A172 (cell line): ENCODE measurements at places on chromosomes 7 and 10.
A peak's percentile ranks its signal among the peaks of the same experiment; 100 is the strongest.

DNA sequence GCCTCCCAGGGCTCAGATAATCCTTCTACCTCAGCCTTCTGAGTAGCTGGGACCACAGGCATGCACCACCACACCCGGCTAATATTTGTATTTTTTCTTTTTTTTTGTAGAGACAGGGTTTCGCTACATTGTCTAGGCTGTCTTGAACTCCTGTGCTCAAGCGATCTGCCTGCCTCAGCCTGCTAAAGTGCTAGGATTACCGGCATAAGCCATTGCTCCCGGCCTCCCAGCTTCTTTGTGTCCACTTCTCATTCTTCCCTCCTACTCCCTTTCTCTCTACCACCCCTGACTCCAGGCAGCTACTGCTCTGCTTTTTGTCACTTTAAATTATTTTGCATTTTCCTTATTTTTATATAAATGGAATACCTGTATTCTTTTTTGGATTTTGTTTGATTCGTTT is 83.4 kb downstream of the PALS2 start:
- DNase-seq: no peak

GRCh38 chr7:120833546-120833945 is 24.4 kb downstream of the TSPAN12 start:
- no peak for DNase-seq

DNA sequence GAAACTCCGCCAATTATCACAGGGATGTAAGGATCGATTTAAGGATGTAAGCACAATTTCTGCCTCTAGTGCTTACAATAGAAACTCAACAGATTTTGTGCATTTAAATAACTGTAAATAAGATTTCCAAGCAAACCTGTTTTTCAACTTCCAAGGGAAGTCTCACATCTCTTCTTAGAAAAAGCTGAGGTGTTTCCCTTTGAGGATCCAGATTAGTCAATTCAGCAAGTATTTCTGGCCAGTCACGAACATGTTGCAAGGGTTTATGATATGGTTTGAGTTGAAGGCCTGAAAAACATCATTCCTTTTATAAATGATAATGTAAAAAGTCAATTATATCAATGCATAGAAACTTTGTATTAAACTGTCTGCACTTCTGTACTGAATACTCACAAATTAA is 23.9 kb downstream of the KRIT1 start:
- no peak for DNase-seq

DNA sequence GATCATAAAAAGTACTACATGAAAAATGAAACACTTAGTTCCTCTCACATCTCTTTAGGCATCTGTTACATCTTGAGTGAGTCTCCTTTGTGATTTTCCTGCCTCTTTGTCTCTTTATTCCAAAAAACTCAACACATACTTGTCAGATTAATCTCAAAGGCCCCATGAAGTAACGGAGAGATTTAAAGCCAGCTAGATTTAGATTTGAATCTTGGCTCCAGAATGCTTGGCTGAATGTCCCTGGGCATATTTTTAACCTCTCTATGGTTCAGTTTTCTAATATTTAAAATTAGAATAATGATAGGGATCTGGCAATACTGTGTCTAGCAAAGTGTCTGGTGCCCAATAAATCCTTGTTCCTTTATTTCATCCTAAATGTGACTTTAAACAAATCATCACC is 140.0 kb downstream of the DGKB start:
- DNase-seq: no peak

- DNase-seq: no peak
Observed at GRCh38 chr7:3164380-3164792, 120.7 kb upstream of the CARD11 start.

GRCh38 chr7:91165006-91165845 is 99.0 kb upstream of the FZD1 start:
- DNase-seq: peak; percentile 19

GRCh38 chr10:2335626-2336025 is 598.3 kb upstream of the ADARB2 start:
- DNase-seq: no peak

GRCh38 chr10:58334817-58335305 is at the start of gene UBE2D1:
Gene UBE2D1, plus strand, starts transcription at chr10:58335006. Its CDS starts 196 bp downstream, at chr10:58335202.
- DNase-seq: peak; percentile 64
